AG10803 (cell line): ENCODE measurements at places on chromosomes 3 and 15.

GRCh38 chr15:100877551-100877950, 2.1 kb upstream of the ALDH1A3 start:
- no peak for DNase-seq

GRCh38 chr3:99532246-99532645, 106.1 kb upstream of the COL8A1 start:
- DNase-seq = peak; percentile 80

GRCh38 chr3:51686512-51687215, 15.6 kb downstream of the TEX264 start:
- DNase-seq = peak; percentile 35

DNA sequence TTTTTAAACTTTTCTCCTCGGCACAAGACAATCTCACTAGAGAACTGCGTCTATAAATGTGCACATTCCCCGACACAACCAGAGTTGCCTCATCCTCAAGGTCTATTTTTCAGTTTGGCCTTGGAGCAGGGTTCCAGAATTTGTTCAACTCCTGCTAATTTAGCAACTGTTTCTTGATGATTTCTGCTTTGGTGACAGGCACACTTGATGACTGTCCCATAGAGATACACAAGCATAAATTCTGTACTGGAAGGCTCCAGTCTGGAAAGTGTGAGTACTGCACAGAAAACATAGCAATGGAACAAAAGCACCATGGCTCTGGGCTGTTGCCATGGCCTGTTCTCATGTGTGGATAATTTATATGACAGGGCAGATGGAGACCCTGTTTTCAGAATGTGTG, 379.6 kb upstream of the PDZRN3 start:
- DNase-seq = no peak

DNA sequence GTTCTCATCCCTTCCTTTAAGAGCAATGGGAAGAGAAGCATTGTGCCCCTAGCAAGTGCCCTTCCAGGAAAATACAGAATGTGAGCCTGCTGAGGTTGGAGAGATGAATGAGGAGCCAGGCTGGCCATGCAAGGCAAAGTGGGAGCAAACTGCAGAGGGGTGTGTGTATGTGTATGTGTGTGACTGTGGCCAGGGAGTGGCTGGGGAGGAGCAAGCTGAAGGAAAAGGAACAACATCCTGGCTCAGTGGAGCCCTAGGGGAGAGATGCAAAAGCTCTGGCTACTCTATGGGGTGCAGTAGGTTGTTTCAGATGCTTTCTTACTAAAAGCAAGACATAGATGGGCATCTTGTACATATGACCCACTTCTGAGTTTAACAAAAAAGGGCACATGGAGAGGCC, 20.6 kb downstream of the FOXP1 start:
- no peak for DNase-seq

- DNase-seq = no peak
Observed at GRCh38 chr15:86183596-86184491, 104.2 kb downstream of the AGBL1 start.

DNA sequence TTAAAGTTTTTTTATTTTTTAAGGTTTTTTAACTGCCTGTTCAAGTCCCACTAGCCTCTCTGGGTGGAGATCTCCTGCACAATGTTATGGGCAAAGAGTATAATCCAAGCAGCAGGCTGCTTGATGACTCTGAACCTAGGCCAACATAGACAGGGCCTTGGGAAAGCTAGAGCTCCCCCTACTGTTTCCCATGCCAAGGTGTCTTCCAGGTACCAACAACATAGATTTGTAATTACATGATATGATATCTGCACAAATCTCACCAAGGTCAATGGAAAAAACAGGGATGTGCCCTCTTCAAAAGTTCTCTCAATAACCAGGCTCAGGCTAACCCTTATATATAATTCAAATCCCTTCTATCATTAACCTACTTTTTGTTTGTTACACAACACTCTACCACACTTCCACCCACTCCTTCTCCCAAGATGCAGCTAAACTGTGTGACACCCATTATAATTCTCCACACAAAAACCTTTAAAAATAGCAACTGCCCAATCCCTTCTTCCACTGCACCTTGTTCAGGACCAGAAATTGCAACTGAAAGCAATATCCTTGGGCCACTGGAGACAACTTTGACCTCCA, 43.8 kb downstream of the RBM15B start:
- peak; percentile 45 for DNase-seq

- no peak for DNase-seq
Observed at GRCh38 chr15:69061414-69061842, 46.9 kb downstream of the NOX5 start.

DNA sequence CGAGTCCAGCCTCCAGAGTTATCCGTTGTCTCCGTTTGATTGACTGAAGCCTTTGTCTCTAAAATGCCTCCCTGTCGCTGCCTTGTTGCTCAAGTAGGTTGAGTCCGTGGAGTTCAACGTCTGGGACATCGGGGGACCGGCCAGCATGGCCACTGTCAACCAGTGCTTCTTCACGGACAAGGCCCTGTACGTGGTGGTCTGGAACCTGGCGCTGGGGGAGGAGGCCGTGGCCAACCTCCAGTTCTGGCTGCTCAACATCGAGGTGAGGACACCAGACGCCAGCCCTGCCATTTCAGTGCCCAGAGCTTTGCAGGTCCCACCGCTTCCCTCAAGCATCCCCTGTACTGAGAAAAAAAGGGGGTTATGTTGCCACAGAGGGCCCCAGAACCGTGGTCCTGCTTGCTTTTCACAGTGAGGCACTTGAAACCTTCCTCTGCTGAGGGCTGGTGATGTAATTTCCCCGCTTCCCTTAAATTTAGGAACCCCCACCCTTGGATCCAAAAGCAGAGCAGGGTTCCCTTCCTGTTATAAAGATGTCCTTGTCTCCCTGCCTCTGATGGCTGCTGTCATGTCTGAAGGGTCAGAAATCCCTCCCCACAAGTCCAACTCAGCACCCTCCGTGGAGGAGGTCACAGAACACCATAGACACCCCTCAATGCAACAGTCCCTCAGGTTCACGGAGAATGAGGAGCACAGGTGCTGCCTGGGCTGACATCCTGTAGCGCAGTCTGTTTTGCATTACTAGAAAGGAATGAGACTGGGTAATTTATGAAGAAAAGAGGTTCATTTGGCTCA, 105.7 kb downstream of the LRRK1 start:
- DNase-seq = no peak

DNA sequence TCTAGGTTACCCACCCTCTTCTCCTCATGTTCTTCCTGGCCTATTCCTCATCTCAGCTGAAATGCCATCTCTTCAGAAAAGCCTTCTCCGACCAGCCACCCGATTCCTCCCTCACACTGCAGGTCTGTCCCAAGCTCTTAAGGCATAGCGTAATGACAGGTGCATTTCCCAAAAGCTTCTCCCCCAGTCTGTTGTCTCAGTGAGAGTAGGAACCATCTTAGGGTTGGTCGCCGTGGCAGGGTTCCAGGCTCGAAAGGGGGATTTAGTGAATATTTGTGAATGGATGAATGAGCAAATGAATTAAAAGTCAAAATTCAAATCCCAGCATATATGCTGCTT, 78.6 kb downstream of the TOP2B start:
- DNase-seq = no peak

DNA sequence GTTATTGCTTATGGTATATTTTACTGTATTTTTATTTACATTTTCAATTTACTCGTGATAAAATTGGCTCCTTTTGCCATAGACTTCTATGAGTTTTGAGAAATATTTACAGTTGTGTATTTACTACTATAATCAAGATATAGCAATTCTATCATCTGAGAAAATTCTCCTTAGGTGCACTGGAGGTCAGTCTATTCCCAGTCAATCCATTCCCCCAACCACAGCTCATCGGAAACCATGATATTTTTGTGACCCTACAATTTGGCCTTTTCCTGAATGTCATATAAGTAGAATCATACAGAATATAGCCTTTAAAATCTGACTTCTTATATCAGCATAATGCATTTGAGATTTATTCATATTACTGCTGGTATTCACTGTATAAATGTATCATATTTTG, 114.7 kb upstream of the LRTM1 start:
- DNase-seq = peak; percentile 33

- no peak for DNase-seq
Observed at GRCh38 chr3:193865896-193866480, 270.0 kb upstream of the HES1 start.

- DNase-seq = no peak
Observed at GRCh38 chr3:192840143-192840836, 77.4 kb downstream of the MB21D2 start.

GRCh38 chr3:76656531-76657070, 383.3 kb upstream of the ROBO2 start:
- DNase-seq = no peak

GRCh38 chr3:57877116-57877515, 121.0 kb downstream of the SLMAP start:
- DNase-seq = no peak

DNA sequence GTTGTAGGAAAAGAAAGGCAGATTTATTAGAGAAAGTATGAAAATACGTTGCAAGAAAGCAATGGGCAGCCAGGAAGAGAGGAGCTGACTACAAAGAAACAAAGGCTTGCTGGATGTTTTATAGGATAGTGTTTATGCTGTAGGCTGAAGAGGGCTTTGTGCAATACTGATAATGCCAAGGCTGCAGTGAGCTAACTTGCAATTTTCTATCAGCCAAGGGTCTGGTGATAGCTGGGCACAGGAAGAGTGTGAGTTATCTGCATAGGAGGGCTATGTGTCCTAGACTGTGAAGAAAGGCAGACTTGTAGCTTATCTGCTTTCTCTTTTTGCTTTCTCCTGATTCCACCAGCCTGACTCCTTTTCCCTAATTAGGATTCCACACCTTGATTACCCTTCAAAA, 51.3 kb upstream of the OSBPL11 start:
- DNase-seq = no peak

DNA sequence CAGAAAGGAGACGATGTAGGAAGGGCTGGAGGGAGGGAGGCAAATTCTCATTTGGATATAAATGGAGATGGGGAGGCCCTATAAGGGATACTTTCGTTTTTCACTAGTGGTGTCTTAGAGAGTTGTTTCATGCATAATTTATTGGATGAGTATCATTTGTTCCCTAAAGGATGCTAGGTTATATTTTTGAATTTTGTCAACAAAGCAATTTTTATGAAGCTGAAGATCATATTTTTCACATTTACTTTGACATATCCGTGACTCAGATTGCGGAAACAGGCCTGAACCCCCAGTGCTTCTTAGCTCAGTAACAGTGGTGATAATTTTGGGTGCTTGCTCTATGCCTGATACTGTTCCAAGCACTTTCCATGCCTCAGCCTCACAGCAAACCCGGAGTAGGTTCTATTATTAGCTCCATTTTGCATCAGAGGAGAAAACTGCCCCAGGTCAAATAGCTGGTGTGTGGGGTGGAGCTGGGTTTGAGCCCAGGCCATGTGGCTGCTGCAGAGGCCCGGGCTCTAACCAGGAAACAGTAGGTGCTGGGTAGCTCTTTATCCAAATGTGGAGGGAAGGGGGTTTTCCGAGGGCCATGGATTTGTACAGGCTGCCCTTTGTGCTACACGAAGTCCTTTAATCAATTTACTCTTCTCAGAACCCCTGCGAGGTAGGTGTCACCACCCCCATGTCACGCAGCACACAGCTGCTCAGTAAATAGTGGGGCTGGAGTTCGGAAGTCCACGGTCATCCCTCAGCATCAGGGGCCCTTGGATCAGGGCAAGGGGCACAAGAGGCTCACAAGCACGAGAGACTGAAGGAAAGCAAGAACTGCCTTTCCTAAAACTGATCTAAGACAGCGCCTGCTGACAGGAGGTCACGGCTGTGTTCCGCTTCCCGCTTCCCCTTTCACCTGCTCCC, 99.1 kb downstream of the SLC49A4 start:
- peak; percentile 33 for DNase-seq

DNA sequence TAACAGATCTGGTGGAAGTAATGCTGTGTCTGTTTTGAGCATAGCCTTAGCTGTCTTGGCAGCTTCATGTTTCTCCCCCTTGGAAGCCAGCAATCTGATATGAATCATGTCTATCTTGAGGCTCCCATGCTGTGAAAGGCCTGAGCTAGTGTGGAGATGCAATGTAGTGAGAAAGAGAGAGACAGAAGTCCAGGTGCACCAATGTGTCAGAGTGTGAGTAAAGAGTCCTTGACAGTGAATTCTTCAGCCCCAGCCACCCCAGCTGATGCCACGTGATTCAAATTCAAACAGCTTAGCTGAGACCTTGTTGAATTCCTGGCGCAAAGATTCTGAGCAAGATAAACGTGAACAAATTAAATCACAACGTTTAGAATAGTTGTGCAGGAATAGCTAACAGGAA, 704.2 kb downstream of the EDEM1 start:
- DNase-seq = no peak

- DNase-seq = peak; percentile 65
Observed at GRCh38 chr3:151538456-151539393, 77.9 kb upstream of the IGSF10 start.

- DNase-seq = peak; percentile 99
Observed at GRCh38 chr3:124812291-124813265, 74.6 kb downstream of the ITGB5 start.

GRCh38 chr3:24529210-24529609, 34.6 kb upstream of the THRB start:
- no peak for DNase-seq

DNA sequence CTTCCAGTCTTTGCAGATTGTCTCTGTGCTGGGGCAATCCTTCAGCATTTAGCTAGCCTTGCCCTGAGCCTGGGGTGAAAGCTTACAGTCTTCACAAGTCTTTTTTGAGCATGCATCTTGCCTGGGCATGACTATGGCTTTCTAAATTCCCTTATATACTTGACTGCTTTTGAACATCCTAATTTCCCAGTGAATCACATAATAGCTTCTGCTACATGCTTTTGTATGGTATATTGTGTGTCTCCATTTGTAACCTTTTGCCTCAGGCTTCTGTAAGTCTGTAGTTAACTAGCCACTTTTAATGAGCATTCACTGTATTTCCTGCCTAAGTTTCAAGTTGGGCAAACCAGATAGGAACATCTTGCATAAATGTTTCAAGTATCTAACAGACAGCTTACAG, 76.8 kb downstream of the CHCHD4 start:
- no peak for DNase-seq

- peak; percentile 66 for DNase-seq
Observed at GRCh38 chr3:153768561-153769469, 352.4 kb upstream of the ARHGEF26 start.

- DNase-seq = no peak
Observed at GRCh38 chr3:127888564-127889107, 26.4 kb upstream of the KBTBD12 start.

DNA sequence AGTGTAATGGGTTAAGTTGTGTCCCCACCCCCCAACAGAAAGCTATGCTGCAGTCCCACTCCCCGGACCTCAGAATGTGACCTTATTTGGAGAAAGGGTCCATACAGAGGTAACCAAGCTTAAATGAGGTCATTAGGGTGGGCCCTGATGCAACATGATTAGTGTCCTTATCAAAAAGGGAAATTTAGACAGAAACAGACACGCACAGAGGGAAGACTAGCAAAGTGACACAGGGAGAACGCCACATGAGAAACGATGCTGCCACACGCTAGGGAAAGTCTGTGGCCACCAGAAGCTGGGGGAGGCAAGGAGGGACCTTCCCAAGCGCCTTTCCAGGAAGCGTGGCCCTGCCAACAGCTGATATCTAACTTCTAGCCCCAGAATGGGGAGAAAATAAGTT, 65.4 kb downstream of the RPN1 start:
- DNase-seq = no peak

- DNase-seq = no peak
Observed at GRCh38 chr3:141690431-141691072, 47.5 kb upstream of the RNF7 start.

GRCh38 chr15:89244574-89244903, 760 bp downstream of the FANCI start:
- DNase-seq = no peak
